ENCODE measurements at places on chromosomes 5 and 9. TPM values are rescaled to one million over a fixed set of nuclear protein-coding genes. Genes with fewer than 3 reads are reported as not detected.
A peak's percentile ranks its signal among the peaks of the same experiment; 100 is the strongest.

GRCh38 chr9:98807070-98807813 lies at the start of gene GALNT12:
Gene GALNT12, plus strand, starts transcription at chr9:98807670. Its CDS starts 29 bp downstream, at chr9:98807699.
- H3K27me3 ChIP-seq: no peaks in the 10 kb centered on the region
- H3K4me1 ChIP-seq: peaks cover 56% of the 10 kb centered on the region
- no peaks in the 10 kb centered on the region for H3K36me3 ChIP-seq
- DNase-seq: no peak

DNA sequence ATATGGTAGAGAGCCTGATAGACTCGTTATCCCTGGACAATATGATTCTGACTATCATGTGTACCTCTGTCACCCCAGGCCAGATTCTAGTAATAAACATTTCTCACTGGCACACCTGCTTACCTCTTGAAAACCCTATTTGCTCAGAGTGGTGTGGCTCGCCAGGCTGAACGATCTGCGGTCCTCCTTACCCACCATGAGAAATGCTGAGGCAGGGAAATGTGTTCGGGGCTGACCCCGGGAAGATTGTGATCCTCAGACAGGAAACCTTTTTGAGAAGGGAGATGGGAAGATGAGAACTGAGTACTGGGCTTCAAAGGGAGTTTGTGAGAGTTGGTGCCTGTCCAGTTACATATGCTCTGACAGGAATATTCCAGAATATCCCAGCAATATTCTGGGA lies 10.7 kb upstream of the PRXL2C start:
- no peaks in the 10 kb centered on the region for H3K36me3 ChIP-seq
- H3K4me3 ChIP-seq: no peak overlapping the region
- no peak overlapping the region for H3K27ac ChIP-seq
- H3K27me3 ChIP-seq: no peaks in the 10 kb centered on the region
- no peak for DNase-seq

- H3K27me3 ChIP-seq: no peaks in the 10 kb centered on the region
- peak overlapping the region; percentile 99 for H3K27ac ChIP-seq
- peak; percentile 53 for DNase-seq
- peaks cover 34% of the 10 kb centered on the region for H3K4me1 ChIP-seq
Observed at GRCh38 chr9:4923580-4924544, 61.2 kb upstream of the JAK2 start.

DNA sequence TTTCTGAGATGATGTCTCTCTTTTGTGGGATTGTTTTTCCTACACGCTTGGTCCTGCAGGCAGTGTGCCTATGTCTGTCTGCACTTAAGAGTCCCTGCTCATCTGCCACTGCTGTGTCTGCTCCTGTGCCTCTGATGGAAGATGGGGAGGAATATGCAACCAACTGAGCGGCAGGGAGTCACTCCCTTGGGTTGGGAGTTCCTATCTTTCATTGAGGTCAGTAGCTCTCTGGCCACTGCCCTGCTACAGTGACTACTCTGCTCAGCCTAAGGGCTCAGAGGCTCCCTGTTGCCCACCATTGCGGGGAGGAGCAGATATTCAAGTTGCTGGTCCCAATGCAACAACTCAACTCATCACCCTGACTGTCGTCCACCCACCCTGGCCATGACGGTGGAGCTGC lies 13.4 kb upstream of the FAM163B start:
- H3K27ac ChIP-seq: no peak overlapping the region
- no peak overlapping the region for H3K4me3 ChIP-seq
- DNase-seq: no peak
- H3K36me3 ChIP-seq: no peaks in the 10 kb centered on the region
- peaks cover 53% of the 10 kb centered on the region for H3K27me3 ChIP-seq
- H3K4me1 ChIP-seq: no peaks in the 10 kb centered on the region

The OR1J2 gene
- total RNA-seq: not detected

The ARID3C gene
- not detected for total RNA-seq

Data from PC-3 (cell line).